NCI-H1436 treated with DMSO at 0.1 percent for 48 hours (cell line): ENCODE measurements at places on chromosomes 6 and 20.

GRCh38 chr6:11072101-11072500, 21.5 kb upstream of the SMIM13 start:
- no peak for DNase-seq

- no peak for DNase-seq
Measured at GRCh38 chr6:14858808-14859207, 387.1 kb upstream of the JARID2 start.

DNA sequence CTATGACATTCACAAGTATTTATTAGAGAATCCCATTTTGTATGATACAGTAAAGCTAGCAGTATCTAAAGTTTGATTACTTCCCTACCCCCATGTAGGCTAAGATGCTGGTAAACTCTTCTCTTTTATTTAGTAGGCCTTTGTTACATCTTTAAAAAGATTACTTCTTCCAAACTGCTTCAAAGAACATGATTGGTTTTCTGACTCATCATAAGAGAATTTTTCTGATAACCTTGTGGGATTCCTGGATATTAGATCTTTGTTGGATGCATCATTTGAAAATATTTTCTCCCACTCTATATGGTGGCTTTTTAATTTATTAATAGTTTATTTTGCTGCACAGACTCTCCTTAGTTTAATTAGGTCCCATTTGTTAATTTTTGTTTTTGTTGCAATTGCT, 898.3 kb upstream of the ADGRB3 start:
- DNase-seq, result no peak

GRCh38 chr6:46719099-46719498, 16.1 kb downstream of the PLA2G7 start:
- DNase-seq, result no peak

- DNase-seq, result no peak
Measured at GRCh38 chr6:45305546-45305945, 22.6 kb upstream of the RUNX2 start.

GRCh38 chr6:14401246-14401645, 283.7 kb downstream of the CD83 start:
- DNase-seq, result no peak

- no peak for DNase-seq
Measured at GRCh38 chr6:64280569-64280968, 645.0 kb downstream of the PHF3 start.

DNA sequence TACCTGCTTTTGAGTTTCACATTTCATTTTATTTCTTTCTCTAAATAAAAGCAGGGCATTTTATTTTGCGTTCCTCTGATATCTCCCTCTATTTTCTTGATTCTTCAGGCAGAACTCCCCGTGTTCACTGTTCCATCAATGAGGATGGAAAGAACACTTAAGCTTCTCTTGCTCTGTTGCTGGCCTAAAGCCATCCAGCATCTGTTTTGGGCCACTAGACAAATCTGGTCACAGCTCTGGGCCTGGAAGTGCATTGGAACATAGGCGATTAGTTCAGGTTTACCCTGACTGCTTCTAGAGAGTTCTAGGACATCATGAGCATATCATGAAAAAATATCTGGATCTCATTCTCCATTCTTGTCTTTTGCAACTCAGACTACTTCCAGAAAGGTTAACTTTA, 611.2 kb downstream of the UTRN start:
- DNase-seq, result no peak

- DNase-seq, result no peak
Measured at GRCh38 chr6:12459945-12460661, 169.9 kb downstream of the EDN1 start.

DNA sequence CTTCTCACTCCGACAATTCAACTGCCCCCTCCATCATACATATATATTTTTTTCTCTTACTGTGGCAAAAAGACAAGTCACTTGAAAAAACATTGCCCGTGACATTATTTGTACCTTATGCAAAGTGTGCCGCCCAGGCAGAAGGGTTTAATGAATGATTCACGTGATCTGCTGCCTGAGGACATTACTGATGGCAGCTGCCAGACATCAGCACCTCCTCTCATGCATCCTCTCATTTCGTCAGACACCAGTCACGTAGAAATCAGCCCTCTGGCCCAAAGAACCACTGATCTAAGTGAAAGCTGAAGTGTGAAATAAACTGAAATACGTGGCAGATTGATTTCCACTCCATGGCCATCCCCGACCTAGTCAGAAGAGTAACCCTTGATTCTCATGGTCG, 218.8 kb upstream of the PDE10A start:
- DNase-seq, result no peak

- DNase-seq, result peak; percentile 14
Measured at GRCh38 chr6:133512410-133513016, 271.4 kb downstream of the EYA4 start.

GRCh38 chr6:145756170-145756662, 20.9 kb upstream of the EPM2A start:
- DNase-seq, result no peak

GRCh38 chr6:48110436-48111142, 408 bp downstream of the PTCHD4 start:
- no peak for DNase-seq

DNA sequence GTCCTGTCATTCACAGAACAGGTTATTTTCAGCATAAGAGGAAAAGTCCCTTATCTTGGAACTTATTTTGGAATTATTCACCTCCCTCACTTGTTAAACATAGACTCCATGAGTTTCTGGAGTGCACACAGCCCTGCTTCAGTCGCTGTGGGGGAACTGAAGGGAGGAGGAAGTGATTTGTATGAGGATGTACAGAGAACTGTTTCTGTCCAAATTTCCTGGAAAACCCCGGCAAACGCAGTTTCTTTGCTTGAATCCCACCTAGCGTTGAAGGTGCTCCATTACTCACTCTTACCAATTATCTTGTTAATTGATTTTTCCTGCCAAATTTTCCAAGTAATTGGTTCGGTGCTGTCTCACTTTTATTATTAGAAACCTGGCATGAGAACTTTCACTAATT, 78.0 kb upstream of the AGPAT4 start:
- DNase-seq, result no peak

DNA sequence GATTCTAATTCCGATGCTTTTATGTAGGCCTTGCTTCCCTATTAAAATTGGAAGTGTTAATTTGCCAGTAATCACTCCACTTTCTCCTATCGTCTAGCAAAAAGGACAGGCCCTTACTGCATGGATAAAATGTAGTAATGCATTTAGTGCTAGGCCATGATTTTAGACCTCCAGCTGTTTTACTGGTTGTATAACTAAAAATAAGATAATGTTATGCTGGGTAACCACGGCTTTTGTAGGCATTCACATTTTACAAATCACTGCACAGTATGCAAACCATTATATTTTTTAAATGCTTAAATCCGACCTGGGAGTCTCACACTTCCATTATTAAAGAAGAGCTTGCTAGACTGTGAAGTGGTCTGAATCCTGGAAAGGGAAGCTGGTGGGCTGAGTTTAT, 179.5 kb downstream of the TFAP2A start:
- DNase-seq, result no peak

- DNase-seq, result no peak
Measured at GRCh38 chr20:38728191-38728781, 4.0 kb downstream of the SLC32A1 start.

- no peak for DNase-seq
Measured at GRCh38 chr6:113763876-113764275, 93.3 kb upstream of the MARCKS start.

- DNase-seq, result no peak
Measured at GRCh38 chr6:37212268-37212667, 42.3 kb downstream of the PIM1 start.

DNA sequence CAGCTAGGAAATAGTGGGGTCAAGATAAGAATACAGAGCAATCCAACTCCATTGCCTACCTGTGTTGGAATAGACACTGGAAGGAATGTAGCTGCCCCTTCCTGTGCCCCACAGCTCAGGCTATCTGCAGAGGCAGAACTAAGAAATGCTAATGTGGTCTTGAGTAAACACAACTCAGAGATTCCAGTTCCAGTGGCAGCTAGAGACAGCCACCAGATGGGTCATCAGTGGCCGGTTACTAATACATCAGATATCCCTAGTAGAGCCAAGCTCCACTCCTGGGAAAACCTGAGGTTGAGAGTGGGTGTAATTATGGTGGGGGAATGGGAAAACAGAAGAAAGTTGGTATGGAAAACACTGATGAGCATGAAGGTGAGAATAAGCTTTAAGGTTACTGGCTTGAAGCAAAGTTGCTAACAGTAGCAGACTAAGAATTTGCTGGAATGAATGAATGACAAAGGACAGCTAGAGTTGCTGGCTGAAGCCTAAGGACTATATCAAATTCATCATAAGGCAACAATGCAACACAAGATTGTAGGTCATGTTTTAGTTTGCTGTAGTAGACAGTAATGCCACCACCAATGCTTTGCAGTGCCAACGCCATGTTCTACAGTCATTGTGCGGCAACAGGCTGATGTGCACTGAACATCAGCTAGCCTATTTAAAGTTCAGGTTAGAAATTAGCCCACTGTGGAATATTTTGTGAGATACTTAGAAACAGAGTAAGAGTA, 28.3 kb upstream of the FAM83C start:
- DNase-seq, result no peak

GRCh38 chr6:2716936-2717700, 33.6 kb downstream of the MYLK4 start:
- DNase-seq, result no peak

GRCh38 chr6:103721923-103722322, 1137.8 kb downstream of the HACE1 start:
- DNase-seq, result no peak

DNA sequence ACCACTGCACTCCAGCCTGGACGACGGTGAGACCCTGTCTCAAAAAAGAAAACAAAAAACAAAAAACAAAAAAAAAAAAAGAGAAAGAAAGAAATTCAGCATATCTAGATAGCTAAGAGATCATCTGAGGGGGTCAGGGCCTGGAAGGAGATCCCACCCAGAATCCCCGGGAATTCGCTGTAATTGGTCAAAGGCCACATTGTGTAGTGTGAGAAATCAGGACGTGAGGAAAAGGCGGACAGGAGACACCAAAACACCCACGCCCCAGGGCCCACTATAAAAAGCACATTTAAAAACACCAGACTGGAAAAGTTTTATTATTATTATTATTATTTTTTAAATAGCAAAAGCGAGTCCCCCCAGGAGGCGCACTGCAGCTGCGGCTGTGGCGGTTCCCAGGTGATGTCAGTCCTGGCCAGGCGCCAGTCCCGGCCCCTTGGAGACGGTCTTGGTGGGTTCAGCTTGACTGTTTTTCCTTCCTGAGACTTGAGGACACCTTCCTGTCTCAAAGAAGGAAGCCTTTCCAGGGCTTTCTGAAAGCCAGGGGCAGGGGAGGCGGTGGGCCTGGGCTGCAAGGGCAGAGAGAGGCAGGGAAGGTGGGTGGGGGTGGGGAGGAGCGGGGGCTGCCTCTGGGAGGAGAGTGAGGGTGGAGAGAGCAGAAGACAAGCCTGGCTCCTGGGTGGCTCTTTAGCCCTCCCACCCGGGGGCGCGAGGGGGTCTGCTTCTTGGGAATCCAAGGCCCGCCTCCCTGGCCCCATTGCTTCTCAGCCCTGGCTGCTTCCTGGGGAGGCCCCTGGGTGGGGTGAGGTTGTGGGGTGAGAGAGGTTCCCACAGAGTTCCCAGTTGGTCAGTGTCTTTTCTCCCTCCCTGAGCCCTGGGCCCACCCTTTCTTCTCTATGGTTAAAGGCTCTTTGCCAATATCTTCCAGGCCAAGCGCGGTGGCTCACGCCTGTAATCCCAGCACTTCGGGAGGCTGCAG, 14.5 kb downstream of the TCF15 start:
- no peak for DNase-seq

GRCh38 chr20:23046431-23046830, 3.0 kb downstream of the THBD start:
- DNase-seq, result no peak
